D341Med (cell line): ENCODE measurements at places on chromosomes 13 and 19.
A peak's percentile ranks its signal among the peaks of the same experiment; 100 is the strongest.

- DNase-seq = no peak
Observed at GRCh38 chr13:110319774-110320509, 12.9 kb downstream of the COL4A2 start.

- DNase-seq = no peak
Observed at GRCh38 chr19:30919737-30920136, 429.5 kb downstream of the TSHZ3 start.

- DNase-seq = peak; percentile 29
Observed at GRCh38 chr19:16338470-16339360, 14.1 kb downstream of the KLF2 start.

DNA sequence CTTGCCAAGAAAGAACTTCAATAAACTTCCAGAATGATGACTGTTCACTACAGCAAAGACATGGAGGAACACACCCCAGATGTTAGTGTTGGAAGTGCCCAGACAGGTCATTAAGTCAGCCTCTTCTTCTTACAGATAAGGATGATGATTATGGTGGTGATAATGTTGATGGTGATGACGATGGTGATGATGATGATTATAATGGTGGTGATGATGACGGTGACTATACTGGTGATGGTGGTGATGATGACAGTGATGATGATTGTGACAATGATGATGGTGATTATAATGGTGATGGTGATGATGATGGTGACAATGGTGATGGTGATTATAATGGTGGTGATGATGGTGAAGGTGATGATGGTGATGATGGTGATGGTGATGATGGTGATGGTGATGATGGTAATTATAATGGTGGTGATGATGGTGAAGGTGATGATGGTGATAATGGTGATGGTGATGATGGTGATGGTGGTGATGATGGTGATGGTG is 8.4 kb downstream of the C13orf46 start:
- no peak for DNase-seq

- DNase-seq = peak; percentile 46
Observed at GRCh38 chr19:4547303-4548237, 7.7 kb upstream of the LRG1 start.

- DNase-seq = no peak
Observed at GRCh38 chr13:31124204-31124603, 37.5 kb downstream of the HSPH1 start.

DNA sequence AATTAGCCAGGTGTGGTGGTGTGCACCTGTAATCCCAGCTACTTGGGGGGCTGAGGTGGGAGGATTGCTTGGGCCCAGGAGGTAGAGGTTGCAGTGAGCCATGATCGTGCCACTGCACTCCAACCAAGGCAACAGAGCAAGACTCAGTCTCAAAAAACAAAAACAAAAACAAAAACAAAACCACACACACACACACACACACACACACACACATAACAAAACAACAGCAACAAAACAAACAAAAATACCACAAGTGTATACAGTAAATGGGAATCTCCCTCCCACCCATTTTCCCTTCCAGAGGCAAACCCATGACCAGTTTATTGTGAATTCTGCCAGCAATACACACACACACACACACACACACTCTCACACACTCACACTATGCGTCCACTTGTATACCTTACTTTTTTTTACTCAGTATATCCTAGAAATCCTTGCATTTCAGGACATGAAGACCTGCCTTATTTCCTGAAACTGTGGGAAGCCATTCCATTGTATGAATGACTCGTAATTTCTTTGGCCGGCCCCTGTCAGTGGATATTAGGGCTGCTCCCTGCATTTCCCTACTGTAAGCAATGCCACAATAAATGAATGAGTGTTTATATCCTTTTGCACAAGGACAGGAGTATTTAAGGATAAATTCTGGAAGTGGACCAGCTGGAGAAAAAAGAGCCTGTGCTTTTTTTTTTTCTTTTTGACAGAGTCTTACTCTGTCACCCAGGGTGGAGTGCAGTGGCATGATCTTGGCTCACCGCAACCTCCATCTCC is 6.9 kb upstream of the PLEKHF1 start:
- no peak for DNase-seq

- no peak for DNase-seq
Observed at GRCh38 chr13:109963960-109964563, 177.7 kb upstream of the IRS2 start.

DNA sequence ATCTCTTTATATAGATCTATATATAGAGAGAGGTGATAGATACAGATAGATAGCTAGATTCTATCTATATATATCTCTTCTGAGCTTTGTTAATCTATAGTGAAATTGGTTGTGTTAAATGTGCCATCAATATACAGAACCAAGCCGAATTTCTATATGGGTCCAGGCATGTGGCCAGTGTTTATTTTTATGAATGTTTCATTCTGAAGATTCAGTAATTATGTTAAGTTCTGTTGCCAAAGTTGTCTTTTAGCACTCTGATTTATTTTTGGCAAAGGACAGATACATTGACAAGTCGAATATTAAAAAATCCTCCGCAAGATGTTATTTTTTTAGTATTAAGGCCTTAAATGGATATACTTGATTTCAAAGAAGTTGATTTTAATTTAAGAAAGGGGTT is 190.4 kb upstream of the HTR2A start:
- DNase-seq = no peak

GRCh38 chr13:34363266-34363665 is 545.3 kb downstream of the RFC3 start:
- DNase-seq = no peak

- DNase-seq = no peak
Observed at GRCh38 chr13:113648216-113648610, 9.8 kb downstream of the ATP4B start.

GRCh38 chr19:13598098-13598497 is 91.8 kb upstream of the CACNA1A start:
- no peak for DNase-seq

DNA sequence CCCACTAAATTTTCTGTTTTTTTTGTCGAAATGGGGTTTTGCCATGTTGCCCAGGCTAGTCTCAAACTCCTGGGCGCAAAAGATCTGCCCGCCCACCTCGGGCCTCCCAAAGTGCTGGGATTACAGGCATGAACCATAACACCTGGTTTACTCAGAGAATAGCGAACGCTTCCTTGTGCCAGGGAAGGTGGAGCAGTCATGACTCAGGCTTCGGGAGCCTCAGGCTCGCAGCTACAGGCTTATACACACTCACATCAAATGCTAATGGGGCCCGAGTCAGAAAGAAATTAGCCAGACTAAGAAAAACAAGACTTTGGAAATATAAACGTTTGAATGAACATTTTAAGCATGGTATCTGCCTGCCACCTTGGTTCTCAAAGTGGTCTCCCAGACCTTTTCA is 11.0 kb upstream of the TPT1 start:
- no peak for DNase-seq
